ENCODE measurements at places on chromosomes 4 and X.

- no peak for DNase-seq
These were observed 7.2 kb upstream of the CCSER1 start for GRCh38 chr4:90120037-90120436.

- no peak for DNase-seq
These were observed 12.5 kb downstream of the GRXCR1 start for GRCh38 chr4:42904986-42905385.

GRCh38 chrX:152537373-152537772 lies 86.3 kb upstream of the GABRA3 start:
- no peak for DNase-seq

DNA sequence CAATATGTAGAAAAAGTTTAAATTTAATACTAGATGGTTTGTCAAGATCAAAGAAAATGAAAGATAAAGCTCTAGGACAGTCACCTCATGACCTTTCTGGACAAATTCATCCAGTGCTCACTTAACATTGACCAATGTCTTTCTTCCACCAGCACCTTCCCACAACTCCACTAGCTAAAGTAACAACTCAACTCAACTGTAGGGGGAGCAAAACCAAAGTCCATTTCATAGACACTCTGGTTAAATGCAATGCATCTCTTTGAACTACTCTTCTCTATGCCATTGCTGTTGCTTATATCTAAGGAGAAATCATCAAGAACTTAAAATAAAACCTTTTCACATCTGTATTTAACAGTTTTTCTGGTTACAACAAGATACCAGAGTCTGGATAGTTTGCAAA lies 25.1 kb downstream of the UGT2B4 start:
- no peak for DNase-seq

DNA sequence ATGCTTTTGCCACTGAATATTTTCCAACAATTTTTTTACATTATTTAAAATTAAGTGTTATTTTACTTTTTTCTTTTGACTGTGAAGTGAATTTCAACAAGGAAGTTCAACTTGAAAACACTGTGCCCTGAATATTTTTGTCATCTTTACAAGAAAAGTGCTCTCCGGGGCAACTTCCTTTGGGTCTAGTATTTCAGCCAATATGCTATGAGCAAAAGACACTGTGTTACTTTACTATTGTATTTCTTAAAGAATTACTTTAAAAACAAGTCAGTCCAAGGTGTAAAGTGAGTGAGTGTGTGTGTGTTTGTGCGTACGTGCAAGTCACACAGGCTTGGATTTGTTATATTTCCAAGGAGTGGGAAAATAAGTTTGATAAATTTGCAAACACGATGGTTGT lies 7.6 kb upstream of the USP53 start:
- DNase-seq, result no peak

GRCh38 chr4:25162566-25162965 lies 2.3 kb upstream of the SEPSECS start:
- DNase-seq, result no peak

DNA sequence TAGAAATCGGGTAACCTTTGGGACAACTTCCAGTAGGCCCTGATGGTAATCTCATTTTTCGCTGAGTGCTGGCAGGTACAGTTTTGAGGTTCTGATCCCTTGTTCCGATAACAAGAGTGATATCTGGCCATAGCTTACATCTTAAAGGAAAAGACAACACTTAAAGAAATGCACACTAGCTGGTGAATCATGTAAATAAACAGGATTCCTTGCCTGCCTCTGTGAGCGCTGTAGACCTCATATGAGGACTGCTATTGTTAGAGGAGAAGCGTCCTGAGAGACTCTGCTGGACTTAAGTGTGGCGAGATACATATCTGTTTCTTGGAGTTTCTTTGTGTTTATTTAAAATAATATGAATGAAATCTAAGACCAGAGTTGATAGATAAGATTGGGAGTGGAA lies 149.3 kb upstream of the SLC4A4 start:
- DNase-seq, result no peak

- no peak for DNase-seq
These were observed 321.3 kb upstream of the LCORL start for GRCh38 chr4:18342847-18343246.

Measured in activated CD4-positive, alpha-beta T cell treated with anti-CD3 and anti-CD28 coated beads, Interleukin-2, amount 10 ng/mL, durations not matched to agents 24 days and 14 days (primary cell).